ENCODE measurements at places on chromosomes 5 and 9. TPM values are rescaled to one million over a fixed set of nuclear protein-coding genes. Genes with fewer than 3 reads are reported as not detected.

GRCh38 chr9:17294822-17295624 is 160.2 kb downstream of the CNTLN start:
- no peak for DNase-seq

Gene CRHBP
- 0.57 TPM for total RNA-seq

DNA sequence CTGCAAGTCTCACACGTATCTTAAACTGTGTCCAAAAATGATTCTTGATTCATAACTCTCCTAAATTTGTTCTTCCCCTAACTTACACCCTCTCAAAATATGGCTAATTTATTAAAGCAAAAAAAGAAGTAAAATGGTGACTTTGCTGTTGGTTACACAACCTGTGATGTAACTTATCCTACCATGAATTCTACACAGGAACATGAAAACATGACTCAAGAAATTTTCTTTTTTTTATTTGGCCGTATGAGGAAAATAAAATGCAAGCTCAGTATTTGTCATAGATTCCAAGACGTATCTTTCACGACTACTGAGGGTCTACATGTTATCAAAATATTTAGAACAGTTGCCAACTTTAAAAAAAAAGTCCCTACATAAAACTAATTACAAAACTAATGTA is 9.2 kb downstream of the LIFR start:
- no peak for DNase-seq

Gene CTXN3
- not detected for total RNA-seq

DNA sequence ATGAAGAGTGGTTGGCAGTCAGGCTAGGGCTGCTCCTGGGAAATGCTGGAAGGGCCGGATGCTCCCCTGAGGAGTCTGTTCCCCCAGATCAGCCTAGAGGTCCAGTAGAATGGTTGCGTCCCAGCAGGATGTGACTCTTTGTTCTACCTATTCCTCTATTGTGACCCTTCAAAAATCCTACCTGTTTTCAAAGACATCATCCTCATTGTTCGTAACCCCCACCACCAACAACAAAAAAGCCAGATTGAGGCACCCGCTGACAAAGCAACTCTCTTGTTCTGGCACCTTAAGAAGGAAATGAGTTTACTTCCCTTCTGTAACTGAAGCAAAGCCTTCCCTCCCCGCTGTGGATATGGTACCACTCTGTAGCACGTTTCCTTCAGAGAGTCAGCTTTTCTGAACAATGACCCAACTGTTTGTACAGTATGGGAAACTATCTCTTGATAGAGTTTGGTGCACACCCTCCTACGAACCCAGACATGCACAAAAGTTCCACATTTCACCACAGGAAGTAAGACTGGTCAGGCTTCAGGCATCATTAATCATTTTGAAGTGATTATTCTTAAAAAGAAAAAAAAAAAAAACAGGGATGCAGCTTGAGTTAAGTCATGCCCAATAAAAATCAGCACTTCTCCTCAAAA is 207.2 kb downstream of the ENC1 start:
- DNase-seq, result no peak

DNA sequence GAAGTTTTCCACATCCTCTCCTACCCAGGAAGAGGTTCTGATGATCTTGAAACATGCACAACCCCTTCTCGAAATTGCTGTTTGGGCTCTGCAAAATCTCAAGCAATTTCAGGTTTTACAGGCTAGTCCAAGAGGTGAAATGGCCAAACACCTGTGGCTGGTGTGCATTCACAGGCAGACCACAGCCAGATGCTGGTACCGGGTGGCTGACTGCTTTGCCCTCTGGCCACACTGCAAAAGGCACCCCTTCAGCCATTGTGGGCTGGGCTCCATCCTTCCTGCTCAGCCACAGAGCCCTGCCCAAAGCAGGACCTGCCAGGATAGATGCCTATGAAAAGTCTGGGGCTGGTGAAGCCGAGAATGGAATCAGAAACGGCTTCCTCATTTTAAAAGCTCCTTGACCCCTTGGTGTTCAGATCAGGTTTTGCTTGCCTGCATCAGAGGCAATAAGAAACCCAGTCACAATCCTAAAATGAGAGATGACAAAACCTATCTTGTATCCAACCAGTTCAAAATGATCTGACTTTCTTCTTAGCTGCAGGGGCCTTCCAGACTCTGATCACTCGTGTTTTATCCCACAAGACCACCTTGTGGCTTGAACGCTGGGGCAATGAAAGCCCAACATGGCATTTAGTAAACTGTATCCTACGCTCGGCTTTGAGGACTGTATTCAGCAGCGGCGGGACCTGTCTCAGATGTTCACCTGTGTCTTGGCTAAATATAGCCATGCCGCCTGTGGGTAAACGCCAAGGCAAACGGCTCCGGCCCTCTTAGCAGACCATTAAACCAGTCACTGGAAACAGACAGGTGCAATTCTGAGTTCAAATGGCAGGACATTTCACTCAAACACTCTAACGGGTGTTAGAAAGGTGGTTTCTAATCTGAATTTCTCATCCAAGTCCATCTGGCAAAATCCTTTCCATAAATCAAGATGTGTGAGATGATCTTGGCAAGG is 49.6 kb downstream of the EPB41L4B start:
- no peak for DNase-seq

- no peak for DNase-seq
These were observed 462.2 kb downstream of the DIRAS2 start for GRCh38 chr9:90180381-90180780.

Gene IL4
- not detected for total RNA-seq

Gene EXOC3
- 76.8 TPM for total RNA-seq

DNA sequence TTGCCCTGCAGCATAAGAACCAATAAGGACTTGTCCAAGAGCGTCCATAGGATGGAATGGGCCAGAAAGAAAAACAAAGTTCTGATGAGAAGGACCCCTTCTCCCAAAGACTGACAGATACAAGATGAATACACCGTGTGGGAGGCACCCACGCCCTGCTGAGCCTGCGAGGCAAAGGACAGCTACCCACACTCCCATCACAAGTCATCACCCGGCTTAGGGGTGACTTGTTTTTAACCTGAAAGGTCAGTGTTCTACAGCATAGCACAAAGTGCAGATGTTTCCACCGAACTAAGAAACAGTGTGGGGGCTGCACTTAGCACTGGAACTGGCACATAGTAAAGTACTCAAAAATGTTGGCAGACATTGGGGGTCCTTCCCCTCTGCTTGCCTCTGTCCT is 13.9 kb downstream of the TNIP1 start:
- no peak for DNase-seq

Gene LHX3
- total RNA-seq, result not detected

DNA sequence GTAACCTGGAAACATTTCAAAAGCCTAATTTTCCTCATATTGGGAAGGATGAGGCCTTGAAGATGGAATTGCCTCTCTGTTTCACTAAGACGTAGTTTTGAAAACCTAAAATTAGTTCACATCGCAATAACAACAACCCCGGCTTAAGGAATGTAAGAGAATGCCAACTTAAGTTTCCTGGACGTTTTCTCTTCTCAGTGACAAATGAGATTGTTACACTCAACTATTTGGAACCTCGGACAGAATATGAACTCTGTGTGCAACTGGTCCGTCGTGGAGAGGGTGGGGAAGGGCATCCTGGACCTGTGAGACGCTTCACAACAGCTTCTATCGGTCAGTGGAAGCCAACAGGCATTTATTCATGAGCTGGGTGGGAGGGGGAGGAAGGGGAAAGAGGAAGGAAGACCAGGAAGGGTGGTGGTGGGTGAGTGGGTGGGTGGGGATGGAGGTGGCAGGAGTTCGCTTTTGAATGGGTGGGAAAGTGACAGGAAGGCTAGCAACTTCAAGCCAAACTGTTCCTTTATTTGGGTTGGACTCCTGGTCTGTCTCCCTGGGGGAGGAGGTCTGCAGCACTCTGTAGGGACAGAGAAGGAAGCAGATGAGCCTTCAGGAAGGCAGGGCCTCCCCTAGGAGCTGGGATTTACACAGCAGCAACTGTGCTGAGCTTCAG is 83.4 kb downstream of the TEK start:
- DNase-seq, result no peak

GRCh38 chr9:8895861-8896224 is 1096.3 kb upstream of the DMAC1 start:
- DNase-seq, result peak; percentile 36

- peak; percentile 83 for DNase-seq
These were observed at the start of the genes ITGA1 and PELO for GRCh38 chr5:52787600-52788504. ITGA1 (plus strand) TSS chr5:52787916; CDS start chr5:52788354, 438 bp downstream. PELO (plus strand) TSS chr5:52787916; CDS start chr5:52800395, 12,479 bp downstream.

Gene C9orf50
- not detected for total RNA-seq

- DNase-seq, result no peak
These were observed 140.8 kb upstream of the TRPC7 start for GRCh38 chr5:136506131-136506530.

- DNase-seq, result no peak
These were observed 36.8 kb downstream of the ROPN1L start for GRCh38 chr5:10478436-10478835.

DNA sequence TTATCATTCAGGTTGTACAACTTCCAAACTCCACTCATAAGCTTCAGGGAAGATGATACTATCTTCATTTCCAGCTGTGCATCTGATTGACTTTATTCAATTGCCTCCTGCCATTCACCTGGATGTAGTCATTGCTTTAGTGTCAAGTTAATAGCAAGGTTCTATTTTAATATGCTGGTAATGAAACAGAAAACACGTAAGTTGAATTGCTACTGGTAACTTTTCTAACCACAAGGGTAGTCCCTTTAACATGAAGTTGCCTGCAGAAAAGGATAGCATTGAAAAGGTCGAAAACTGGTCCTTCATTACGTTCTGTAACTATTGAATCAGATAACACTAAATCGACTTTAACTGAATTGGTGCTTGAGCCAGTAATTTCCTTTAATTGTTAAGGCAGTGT is 459.4 kb upstream of the CDH6 start:
- DNase-seq, result no peak

- no peak for DNase-seq
These were observed 82.6 kb downstream of the CETN3 start for GRCh38 chr5:90326995-90327394.

Gene SLCO4C1
- 2.5 TPM for total RNA-seq

Gene MZB1
- total RNA-seq, result 23.7 TPM

Gene IL13
- total RNA-seq, result not detected

DNA sequence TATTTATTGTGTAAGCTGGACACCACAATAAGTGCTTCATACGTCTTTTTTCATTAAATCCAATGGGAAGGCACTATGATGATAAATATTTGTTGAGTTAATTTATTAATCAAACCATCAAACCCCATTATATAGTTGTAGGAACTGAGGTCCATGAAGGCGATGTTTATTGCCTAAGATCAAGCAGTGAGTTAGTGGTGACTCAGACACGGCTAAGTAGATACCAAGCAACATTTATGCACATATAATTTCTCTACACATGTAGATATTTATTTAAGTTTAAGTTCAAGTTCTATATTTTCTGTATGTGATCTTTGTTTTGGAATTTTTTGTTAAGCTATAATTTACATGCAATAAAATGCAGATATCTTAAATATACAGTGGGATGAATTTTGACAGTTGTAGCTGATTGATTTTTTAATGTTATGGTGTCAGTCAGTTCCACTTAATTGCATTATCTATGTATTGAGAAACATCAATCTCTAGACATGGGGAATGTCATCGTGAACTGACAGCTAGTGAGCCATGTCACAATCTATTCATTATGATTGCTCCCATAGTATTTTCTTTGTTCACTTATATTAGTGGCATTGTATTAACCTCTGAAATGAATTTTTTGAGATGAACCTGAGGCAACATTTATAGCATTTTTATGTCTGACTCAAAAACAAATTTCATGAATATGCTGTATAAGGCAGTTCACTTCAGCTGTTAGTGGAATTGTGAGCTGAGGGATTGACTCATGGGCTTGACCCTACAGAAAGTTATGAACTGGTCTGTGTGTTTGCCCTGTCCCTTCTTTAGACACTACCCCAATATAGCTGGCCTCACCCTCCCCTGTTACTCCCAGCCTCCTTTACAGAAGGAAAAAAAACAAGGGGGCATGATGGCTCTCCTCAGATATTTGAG is 11.9 kb upstream of the GARNL3 start:
- no peak for DNase-seq

DNA sequence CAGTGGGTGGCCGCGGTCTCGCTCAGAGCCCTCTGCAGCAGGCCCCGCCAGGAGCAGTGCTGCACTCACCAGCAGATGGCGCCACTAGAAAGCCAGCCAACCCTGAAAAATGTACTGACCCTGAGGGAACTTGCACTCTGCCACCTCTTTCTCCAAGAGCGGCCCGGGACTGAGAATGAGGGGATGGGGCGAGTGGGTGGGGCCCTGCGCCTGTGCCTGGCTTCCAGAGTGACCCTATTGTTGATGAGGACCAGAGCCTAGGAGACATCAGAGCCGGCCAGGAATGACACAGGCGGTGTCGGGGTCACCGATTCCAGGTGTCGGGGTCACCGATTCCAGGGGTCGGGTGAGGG is 2.9 kb upstream of the IL17B start:
- no peak for DNase-seq

GRCh38 chr9:98218562-98219363 is 26.3 kb upstream of the CORO2A start:
- DNase-seq, result no peak

Gene LCN2
- total RNA-seq, result 20.5 TPM

Gene HAVCR1
- total RNA-seq, result 2.6 TPM

Gene LARP1
- 127 TPM for total RNA-seq

GRCh38 chr5:123422433-123423277 is 548 bp downstream of the CEP120 start:
- DNase-seq, result peak; percentile 51

Gene PCDHA1
- 0.32 TPM for total RNA-seq

Gene UQCRQ
- total RNA-seq, result 690 TPM

GRCh38 chr5:166581826-166582225 is 1709.6 kb upstream of the WWC1 start:
- no peak for DNase-seq

DNA sequence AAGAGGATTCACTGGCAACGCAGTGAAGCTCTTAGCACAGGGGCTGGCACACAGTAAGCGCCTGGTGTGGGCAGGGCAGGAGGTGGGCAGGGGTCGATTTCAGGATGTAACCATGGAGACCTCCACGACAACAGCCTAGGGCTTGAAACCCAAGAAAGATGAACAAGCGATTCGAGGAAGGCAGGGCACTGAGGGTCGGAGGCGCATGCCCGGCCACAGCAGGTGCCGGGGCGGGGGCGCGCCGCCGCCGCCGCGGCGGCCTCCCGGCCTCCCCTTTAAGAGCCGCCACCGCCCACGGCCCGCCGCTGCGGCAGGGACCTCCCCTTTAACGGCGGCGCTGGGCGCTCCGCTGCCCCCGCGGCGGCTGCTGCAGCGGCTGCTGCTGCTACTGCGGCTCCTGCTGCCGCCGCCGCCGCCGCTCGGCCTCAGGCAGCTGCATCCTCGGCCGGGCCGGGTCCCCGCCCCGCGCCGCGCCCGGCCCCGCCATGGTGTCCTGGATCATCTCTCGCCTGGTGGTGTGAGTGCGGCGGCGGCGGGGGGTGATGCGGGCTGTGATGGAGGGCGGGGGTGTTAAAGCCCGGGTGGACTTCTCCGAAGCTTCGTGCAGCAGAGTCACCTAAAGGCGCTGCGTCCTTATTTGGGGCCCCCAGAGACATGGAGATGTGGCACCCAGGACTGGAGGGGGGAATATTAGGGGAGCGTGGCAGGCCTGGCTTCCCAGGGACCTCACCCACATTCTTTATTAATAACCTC is at the start of gene REEP2:
REEP2 (plus strand) TSS at position 334 of the 753 bp plus-strand sequence; CDS start at position 486, 152 bp downstream.
- DNase-seq, result peak; percentile 57

Gene PCDHA10
- total RNA-seq, result 0.47 TPM

Data from mucosa of descending colon (tissue), 3 donors.